ENCODE measurements at places on chromosomes 16 and 17.

- no peak for DNase-seq
These were observed 22.1 kb downstream of the CNTNAP1 start for GRCh38 chr17:42704490-42704836.

DNA sequence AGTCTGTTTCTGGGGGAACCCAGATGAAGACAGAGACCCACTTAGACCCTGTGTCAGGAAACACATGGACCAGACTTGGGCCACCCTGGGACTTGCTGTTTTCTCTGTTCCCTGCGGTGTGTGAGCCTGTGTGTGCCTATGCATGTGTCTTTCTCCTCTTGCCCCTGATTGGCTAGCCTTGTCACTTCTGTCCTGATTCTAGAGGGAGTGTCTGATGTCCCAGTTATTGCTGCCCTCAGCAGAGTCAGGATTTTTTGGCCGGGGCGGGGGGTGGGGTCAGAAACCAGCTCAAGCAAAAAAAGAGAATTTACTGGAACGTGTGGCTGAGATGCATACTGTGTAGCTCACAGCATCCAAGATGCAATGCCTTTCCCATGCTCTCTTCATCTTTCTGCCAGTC is 30.5 kb downstream of the PLCG2 start:
- DNase-seq, result no peak

DNA sequence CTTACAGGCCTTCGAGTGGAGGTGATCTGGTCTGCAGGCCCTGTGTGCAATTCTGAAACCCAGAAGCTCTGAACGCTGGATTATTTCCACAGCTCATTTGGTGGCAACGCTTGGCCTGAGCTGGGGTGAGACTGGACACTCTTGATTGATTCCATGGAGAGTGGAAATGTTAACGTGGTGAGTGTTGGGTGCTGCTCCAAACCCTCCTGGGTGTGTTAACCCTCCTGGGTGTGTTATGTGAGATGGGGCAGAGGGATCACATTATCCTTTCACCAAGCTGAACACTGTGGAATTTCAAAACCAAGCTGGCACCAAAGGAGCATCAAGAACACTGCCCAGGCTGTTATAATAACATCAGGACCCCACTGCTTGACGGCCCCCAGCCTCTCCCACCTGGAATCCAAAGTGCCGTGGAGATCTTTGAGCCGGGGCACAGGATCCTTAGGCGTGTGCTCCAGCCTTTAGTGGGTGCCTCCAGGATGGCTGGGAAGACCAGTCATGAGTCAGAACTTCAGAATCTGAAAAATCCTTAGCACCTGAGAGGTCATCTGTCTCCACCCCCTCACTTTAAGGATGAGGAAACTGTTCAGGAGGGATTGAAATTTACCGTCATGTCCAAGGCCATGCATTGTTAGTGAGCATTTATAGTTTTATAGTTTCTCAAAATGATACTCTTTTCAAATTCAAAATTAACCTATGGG is 75.0 kb downstream of the RPTOR start:
- DNase-seq, result no peak

DNA sequence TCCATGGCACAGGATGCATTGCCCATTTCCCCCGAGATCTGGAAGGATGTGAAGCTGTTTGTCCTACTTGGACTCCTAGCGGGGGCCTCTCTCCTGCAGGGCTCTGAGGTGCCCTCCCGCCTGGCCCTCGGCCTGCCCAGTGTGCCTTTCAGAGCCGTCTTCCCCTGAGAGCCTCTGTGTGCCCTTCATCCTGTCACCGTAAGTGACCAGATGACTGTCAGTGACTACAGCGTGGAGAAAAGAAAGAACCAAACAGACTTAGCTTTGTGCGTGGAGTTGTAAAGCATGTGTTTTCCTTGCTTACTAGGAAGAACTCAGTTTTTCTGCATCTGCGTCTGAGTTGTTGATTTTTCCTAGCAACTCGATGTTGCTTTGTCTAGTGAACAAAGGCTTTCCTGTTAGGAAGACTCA is 56.1 kb downstream of the BANP start:
- no peak for DNase-seq

GRCh38 chr16:89323120-89323960 is 105.8 kb downstream of the ZNF778 start:
- no peak for DNase-seq

GRCh38 chr17:44905006-44906000 is 6.1 kb upstream of the EFTUD2 start:
- DNase-seq, result no peak

- no peak for DNase-seq
These were observed 585 bp downstream of the WRAP53 start for GRCh38 chr17:7688808-7689316.

All from stimulated activated CD4-positive, alpha-beta T cell treated with anti-CD3 and anti-CD28 coated beads, Interleukin-2, amount 100 ng/mL, for 48 hours (primary cell).